AG09309 (cell line): ENCODE measurements at places on chromosomes 1 and 21.

GRCh38 chr1:206923009-206923960, 1.5 kb upstream of the FCMR start:
- no peak for DNase-seq

- no peak for DNase-seq
These were observed 3.1 kb downstream of the CTBS start for GRCh38 chr1:84571150-84571535.

DNA sequence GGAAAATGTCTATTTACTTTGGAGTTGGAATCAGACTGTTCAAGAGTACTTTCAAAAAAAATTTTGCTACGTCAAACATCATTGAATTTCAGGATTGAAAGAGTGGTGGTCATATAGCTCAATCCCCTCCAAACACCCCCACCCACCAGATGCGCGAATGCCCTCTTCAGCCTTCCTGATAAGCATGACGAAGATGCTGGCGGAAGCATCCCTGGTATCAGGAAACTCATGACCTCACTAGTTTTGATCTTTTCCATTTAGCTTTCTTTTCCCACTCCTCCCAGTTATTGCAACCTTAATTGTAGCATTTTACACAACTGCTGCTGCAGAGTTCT, 104.4 kb downstream of the LEPR start:
- no peak for DNase-seq

- DNase-seq: no peak
These were observed 161.8 kb upstream of the PDE4B start for GRCh38 chr1:65630855-65631254.

- DNase-seq: no peak
These were observed 53.1 kb downstream of the NAV1 start for GRCh38 chr1:201591981-201592380.

DNA sequence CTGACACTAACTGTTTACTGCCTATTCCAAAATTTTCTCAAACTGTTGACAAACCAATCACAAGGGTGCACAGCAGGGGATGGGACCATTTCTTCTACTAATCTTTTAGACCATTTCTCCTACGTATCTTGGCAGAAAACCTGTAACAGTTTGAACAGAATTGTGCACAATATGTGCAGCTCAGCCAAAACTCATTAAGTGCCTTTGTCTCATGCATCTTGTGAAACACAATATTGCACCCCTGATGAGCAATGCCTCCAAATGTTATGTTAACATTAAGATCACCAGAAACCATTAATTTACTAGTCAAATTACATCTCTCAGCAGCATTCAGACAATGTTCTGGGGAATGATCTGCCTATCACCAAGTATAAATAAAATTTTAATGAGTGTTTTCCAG, 247.5 kb downstream of the NRIP1 start:
- DNase-seq: no peak
